ENCODE measurements at places on chromosomes 5 and 9. TPM values are rescaled to one million over a fixed set of nuclear protein-coding genes. Genes with fewer than 3 reads are reported as not detected.

Gene GNA14
- 2.2 TPM for total RNA-seq

Gene CER1
- total RNA-seq = not detected

Gene SPINK7
- not detected for total RNA-seq

Gene SPATA24
- total RNA-seq = 9.5 TPM

Gene EDIL3
- total RNA-seq = 9.0 TPM

Gene NDST1
- 81.4 TPM for total RNA-seq

Gene KIF4B
- total RNA-seq = not detected

Gene PNPLA7
- total RNA-seq = 4.4 TPM

DNA sequence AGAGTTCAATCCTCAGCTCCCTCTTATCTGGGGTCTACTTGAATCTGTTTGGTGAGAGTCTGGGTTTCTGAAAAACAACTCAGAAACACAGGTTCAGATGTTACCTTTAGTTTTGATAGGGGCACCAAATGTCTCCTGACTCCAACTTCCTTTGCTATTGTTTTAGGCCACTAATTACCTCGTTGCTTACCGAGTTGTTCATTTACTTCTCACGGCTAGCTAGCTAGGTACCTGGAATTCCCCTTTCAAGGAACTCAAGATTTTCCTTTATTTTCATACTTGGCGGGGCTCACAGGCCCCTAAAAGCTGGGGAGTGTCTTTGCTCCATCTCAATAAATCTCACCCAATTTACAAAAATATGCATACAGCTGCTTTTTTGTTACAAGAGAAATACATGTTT lies 111.4 kb downstream of the SLC28A3 start:
- DNase-seq = no peak

GRCh38 chr9:113431191-113431590 lies 20.6 kb downstream of the C9orf43 start:
- no peak for DNase-seq

GRCh38 chr5:127369796-127370195 lies 79.2 kb downstream of the MEGF10 start:
- no peak for DNase-seq

DNA sequence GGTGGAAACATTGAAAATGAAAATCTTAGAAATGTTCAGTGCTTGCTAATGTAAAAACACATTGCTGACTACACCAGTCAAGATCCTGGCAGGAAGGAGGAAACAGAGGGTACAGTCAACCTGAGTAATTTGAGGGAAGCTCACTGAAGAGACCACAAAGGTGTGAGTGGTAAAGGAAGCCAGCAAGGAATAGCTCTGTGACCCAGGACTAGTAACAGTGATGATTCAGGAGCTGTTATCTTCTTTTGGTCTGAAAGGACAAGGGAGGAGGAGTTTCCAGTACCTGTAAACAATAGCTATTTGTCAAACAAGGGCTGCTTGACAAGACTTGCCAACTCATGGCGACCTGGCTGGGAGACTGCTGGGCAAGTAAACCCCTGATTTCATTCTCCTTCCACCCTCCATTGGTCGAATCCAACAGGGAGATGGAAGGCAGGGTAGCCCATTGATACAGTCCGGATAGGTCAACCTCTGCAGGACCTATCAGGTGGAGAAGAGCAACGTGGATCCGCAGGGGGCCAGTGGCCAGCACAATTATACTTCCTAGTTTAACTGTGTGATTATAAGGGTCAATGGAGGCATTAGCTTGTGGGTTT lies 68.1 kb downstream of the MAMDC2 start:
- DNase-seq = no peak

GRCh38 chr9:124623966-124624734 lies 117.0 kb upstream of the NR5A1 start:
- no peak for DNase-seq

DNA sequence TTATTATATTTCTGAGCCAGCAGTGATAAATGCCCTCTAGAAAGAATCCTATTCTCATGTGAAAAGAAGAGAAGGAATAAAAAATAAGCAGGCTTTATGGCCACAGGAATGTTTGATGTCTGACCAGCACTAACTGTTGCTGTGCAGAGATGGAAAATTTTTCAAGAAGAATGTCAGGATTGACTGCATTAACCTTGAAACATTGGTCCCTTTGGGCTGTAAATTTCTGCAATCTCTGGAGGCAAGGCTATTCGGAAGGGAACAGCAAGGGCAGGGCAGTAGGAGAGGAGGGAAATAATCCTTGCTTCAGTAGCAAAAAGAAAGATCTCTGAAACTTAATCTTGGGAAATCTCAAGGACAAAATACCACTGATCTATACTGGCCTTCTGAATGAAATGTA lies 415.2 kb downstream of the DNAH5 start:
- no peak for DNase-seq

DNA sequence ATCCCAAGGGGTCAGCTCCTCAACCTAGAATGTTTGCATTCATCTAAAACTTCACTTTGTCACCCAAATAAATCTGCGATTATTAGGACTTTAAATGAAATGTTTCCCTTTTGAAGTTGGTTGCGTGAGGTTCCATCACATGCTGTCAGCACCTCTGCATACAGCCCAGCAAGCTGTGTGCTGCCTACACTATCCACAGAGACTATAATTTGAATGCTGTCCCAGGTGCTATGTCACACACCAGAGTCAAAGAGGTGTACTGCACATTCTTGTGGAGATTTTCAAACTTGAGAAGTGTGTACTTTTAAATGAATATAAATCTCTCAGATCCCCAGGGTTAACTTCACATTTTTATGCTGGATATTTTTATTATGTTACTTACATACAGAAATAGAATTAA lies 19.3 kb upstream of the CKS2 start:
- DNase-seq = no peak

DNA sequence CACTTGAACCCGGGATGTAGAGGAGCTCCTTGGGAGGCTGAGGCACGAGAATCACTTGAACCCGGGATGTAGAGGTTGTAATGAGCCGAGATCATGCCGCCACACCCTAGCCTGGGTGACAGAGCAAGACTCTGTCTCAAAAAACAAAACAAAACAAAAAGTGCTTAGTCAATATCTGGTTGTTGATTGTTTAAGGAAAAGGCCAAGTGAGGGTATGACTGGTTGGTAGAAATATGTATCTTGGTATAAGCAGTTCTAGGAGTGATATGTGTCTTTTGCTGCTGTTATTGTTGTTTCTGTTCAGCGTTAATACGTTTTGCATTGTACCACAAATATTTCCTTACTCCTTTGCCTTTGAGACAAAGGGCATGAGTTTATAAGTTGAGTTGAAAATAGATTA lies 210.7 kb upstream of the DMRT1 start:
- no peak for DNase-seq

- no peak for DNase-seq
Observed at GRCh38 chr5:73633060-73633459, 7.1 kb downstream of the ARHGEF28 start.

DNA sequence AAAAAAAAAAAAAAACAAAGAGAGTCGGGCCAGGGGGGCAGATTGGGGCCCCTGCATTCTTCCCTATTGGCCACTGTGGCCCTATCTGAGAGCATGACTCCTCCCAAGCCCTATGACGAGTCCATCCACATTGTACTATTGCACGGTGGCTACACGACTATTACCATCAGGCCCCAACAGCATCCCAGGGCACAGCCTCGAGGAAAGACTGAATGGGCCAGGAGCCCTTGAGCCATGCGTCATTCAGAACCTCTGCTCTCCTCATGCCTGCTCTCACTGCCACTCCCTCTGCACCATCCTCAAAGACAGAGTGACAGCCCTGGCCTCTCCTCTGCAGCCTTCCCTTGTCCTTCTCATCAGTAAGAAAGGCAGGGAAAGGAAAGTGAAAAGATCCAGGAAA lies 20.2 kb upstream of the ORM1 start:
- DNase-seq = no peak

DNA sequence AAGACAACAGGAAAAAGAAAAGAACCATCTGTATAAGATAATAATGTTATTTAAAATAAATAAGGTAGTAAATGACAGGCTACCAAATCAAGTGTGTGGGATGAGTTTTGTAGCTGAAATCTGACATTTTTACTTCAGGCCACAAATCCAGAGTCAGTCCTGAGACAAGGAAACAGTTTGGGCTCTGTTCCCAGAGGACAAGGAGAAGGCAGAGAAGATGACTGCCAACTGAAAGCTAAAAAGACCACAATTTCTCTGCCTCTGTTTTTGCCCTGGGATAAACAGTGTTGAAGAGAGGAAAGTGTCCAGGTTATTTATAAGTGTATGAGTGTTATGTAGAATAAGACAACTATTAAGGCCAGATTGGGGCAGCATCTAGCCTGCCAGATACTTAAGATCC lies 180.5 kb downstream of the NFIB start:
- DNase-seq = no peak

GRCh38 chr9:2780326-2780725 lies 63.0 kb downstream of the KCNV2 start:
- no peak for DNase-seq

GRCh38 chr9:95192631-95193030 lies 124.9 kb downstream of the FANCC start:
- DNase-seq = no peak

GRCh38 chr9:76390656-76391055 lies 3.6 kb downstream of the RFK start:
- no peak for DNase-seq

GRCh38 chr5:139912804-139913203 lies 117.2 kb downstream of the PSD2 start:
- DNase-seq = peak; percentile 32

DNA sequence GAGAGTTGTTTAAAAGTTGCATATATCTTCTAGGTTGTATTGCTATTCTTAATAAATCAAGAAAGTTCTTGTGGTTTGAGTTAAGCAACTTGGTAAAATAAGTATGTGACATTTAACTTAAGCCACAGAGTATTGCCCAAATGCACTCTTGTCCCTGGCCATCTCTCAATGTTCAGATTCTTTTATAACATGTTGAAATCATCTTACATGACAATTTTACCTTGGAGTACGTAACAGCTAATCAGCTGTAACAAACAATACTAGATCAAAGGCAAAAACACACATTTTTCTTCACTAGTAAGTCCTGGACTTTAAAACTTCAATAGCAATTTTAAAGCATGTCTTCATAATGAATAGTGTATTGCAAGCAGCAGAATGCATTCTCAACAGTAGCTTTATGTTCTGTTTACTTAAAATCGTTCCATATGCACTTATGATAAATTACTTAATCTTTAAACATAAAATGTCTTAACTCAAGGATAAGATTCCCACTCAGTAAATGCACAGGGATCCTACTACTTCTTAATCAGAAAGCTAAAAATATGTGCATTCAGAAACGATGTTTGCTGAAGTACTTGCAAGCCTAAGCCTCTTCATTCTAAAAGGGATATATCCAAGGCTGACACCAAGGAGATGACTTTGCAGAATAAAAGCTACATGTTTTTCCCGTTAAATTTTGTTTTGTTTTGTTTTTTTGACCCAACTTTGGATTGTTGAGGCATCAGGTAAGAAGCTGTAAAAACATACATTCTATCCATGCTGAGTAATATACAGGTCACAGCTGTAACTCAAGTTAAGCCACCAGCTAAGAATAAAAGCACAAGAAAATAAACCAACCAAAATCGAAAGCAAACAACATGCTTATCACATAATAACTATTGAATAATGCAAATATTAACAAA lies 86.1 kb upstream of the NFIB start:
- no peak for DNase-seq

DNA sequence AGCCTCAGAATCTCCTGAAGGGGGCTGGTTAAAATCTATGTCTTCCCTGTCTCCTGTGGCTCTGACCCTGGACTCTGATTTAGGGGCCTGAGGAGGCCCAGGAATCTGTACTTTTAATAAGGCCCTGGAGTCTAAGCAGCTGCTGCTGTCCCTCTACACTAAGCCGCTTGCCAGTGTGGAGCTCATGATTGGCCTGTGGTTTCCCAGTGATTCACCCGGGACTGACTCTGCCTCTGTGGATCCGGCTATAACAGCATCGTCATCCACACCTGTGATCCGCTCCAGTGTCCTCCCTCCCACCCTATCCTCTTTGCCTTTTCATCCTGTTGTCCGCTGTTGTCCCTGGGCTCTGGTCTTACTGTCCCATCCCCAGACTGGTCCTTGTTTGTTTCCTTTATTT lies 3.7 kb downstream of the SLC31A2 start:
- no peak for DNase-seq

GRCh38 chr5:17255471-17256021 lies 38.1 kb downstream of the BASP1 start:
- no peak for DNase-seq

DNA sequence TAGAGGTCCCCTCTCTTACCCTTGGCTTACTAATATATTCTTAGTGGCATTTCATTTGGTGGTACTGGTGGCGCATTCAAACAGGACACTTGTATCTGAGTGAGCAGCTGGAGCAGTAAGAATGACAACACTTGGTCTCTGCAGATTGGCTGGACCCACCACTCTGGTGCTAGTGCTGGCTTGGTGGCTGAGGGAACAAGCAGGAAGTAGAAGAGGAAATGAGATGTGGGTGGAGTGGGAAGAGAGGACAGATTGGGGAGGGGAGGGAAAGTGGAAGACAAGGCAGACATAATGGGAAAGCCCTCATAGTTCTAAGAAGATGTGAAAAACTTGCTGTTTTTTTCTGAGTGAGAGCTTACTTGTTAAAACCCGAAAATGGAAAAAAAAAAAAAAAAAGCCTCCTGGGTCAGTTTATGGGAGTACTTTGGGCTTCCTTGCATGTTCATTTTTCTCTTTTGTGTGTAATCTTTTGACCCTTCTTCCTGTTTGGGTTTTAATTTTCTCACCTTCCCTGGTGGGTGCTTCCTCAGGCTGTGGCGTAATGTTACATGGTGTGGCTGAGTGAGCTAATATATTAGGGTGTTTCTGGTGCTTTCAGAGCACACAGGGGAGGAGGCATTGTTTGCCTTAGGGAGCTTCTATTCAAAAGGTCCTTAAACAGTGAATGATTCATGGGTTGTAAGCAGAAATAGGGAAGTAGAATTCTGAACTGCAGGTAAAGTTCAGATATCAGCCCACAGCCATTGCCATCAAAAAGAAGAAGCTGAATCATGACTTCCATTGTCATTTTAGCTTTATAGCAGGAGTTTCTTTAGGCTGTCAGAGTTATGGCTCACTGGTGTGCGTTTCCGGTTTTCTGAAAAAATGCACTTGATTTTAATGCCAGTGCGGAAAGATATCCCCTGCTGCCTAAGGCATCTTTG lies 52.3 kb downstream of the TLE4 start:
- peak; percentile 68 for DNase-seq

DNA sequence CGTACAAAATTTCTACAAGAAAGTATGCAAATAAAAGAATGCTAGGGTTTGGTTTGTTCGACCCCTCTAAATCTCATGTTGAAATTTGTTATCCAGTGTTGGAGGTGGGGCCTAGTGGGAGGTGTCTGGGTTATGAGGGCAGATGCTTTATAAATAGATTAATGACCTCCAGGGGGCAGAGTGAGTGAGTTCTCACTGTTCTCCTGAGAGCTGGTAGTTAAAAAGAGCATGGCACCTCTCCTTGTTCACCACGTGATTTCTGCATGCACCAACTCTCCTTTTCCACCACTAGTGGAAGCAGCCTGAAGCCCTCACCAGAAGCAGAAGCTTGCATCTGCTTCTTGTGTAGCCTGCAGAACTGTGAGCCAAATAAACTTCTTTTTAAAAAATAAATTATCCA lies 50.4 kb upstream of the FAM170A start:
- DNase-seq = no peak

GRCh38 chr5:6188344-6188743 lies 190.0 kb downstream of the MED10 start:
- DNase-seq = peak; percentile 11

- DNase-seq = no peak
Observed at GRCh38 chr5:57117596-57117995, 56.3 kb upstream of the GPBP1 start.

Measured in right atrium auricular region (tissue), 2 donors.